ENCODE measurements at places on chromosomes 3 and 15. TPM values are rescaled to one million over a fixed set of nuclear protein-coding genes. Genes with fewer than 3 reads are reported as not detected.

Gene TGM5
- not detected for total RNA-seq

Gene GRAMD1C
- 0.41 TPM for total RNA-seq

Gene CLDN18
- total RNA-seq = not detected

Gene ADGRG7
- not detected for total RNA-seq

Gene SEC22C
- total RNA-seq = 35.2 TPM

Gene LEO1
- 44.0 TPM for total RNA-seq

Data from A549 treated with Mapracorat at 1 μM for 4 hours (cell line).